ENCODE measurements at places on chromosomes 1 and 21.

GRCh38 chr1:85124091-85124490, 75.8 kb upstream of the MCOLN3 start:
- no peak for DNase-seq

GRCh38 chr1:183936791-183937190, 100.7 kb downstream of the COLGALT2 start:
- no peak for DNase-seq

DNA sequence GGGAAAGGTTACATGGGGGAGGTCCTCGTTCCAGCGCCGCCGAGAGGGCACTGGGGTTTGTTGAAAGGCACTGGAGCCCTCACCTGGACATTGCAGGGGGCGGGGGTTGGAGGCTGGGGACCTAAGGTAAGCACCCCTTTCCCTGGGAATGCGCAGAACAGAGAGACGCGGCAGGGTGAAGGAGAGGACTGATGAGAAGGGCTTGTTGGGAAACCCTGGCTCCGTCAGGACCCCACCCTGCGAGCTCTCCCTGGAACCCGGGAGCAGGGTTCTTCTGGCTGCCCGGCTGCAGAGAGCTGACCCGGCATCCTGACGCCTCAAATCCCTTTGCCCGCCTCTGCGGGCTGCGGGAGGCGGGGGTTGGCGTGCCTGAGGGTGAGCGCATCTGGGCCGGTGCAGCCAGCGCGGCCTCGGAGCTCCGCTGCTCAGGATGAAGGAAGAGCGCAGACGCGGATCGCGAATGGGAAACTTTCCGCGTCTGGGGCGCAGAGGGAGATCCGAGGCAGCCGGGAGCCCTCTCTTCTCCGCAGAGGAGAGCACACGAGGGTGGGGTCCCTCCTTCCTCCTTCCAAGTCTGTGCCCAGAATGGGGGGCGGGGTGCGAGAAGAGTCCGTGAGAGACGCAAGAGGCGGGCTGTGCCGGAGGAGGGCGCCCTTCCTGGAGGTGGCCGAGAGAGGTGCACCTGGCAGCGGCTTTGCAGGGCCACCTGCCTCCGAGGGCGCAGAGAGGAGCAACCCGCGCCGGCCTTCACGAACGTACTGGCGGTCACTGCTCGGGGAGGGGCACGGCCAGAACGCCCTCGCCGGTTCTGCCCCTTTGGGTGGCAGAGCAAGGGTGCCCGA, 2.4 kb downstream of the IGSF21 start:
- no peak for DNase-seq

DNA sequence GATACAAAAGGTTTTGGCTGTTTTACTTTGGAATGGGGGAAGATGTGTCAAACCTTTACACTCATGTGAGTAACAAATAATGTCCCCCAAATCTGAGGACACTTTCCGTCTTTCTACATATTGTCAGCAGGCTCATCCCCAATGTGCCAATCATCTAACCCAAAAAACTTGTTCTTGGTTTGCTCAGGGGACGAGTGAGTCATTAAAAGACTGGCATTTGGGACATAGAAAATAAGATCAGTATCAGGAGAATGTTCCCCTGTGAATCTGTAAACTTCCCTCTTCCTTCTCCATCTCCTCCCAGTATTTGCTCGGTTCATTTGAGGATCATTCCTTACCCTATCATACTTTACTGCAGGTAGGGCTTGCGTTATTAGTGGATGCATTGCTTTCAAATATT, 194.1 kb upstream of the RUNX1 start:
- DNase-seq = no peak

DNA sequence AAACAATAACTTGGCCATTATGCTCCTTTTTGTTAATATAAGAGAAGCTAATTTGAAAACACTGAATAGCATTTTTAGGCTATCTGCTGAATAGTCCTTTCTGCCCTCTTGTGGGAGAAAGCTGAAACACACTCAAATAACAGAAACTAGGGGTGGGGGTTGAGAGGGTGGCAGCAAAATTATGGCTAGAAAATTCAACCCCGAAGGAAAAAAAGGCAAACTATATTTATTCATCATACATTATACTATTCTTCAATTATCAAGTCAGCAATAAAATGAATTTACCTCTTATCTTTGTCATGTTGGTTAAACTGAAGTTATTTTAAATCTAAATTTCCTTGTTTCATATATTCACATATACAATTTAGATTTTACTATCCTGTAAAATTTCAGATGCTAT, 255.9 kb downstream of the FAF1 start:
- no peak for DNase-seq

- no peak for DNase-seq
Measured at GRCh38 chr1:32339363-32339978, 3.4 kb upstream of the MARCKSL1 start.

GRCh38 chr1:240044620-240045019, 47.1 kb upstream of the FMN2 start:
- DNase-seq = no peak

GRCh38 chr21:46029186-46029924, 47.8 kb downstream of the COL6A1 start:
- no peak for DNase-seq

DNA sequence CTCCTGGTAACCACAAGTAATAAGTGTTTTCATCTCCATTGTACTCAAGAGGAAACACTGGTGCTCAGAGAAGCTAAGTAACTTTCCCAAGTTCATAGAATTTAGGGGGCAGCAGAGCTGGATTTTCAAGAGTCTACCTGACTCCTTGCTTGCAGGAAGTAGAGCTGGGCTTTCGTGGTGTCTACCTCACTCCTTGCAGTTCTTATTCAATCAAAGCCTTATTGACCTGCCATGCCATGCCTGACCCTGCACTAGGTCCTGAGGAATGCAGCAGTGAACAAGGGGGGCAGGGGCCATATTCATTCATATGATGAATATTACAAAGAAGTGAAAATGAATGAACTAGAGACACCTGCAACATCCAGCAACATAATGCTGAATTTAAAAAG, 93.3 kb downstream of the GLIS1 start:
- no peak for DNase-seq

DNA sequence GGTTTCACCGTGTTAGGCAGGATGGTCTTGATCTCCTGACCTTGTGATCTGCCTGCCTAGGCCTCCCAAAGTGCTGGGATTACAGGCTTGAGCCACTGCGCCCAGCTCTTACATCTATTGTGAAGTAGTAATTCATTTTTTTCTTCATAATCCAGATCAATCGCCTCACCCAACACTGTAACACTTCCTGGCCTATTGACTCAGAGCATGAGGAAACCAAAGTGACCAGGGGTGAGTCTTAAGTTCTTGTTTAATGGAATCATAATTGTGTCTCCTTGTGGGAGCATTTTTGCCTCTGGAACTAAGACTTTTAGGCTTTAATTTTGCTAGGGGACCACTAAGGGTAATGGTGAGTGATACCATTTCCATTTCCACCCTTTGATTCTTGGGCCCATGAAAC, 27.4 kb downstream of the TNFSF18 start:
- DNase-seq = no peak

GRCh38 chr1:112718691-112719418, 3.7 kb upstream of the PPM1J start:
- no peak for DNase-seq

GRCh38 chr21:44529503-44530125, 10.4 kb downstream of the KRTAP10-1 start:
- no peak for DNase-seq

DNA sequence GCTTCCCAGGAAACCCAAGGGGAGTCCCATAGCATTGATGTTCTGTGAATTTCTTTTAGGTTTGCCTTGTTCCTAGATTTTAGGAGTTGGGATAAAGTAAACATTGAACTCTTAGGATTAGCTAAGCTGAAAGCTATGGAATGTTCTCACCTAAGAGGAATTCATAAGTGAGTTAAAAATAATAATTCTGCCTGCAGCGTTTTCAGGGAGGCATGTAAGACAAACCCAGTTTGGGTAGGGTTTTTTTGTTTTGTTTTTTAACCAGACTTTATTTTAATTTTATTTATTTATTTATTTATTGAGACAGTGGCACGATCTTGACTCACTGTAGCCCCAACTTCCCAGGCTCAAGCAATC, 28.9 kb upstream of the CD101 start:
- DNase-seq = no peak

GRCh38 chr21:35106246-35106835, 57.2 kb upstream of the RUNX1 start:
- no peak for DNase-seq

GRCh38 chr1:82318265-82318664, 517.5 kb downstream of the ADGRL2 start:
- DNase-seq = no peak

GRCh38 chr1:245923215-245923614, 583.9 kb downstream of the SMYD3 start:
- no peak for DNase-seq

- no peak for DNase-seq
Measured at GRCh38 chr1:151511636-151512215, 539 bp downstream of the CGN start.

- DNase-seq = no peak
Measured at GRCh38 chr1:156106624-156107488, 7.7 kb upstream of the LMNA start.

DNA sequence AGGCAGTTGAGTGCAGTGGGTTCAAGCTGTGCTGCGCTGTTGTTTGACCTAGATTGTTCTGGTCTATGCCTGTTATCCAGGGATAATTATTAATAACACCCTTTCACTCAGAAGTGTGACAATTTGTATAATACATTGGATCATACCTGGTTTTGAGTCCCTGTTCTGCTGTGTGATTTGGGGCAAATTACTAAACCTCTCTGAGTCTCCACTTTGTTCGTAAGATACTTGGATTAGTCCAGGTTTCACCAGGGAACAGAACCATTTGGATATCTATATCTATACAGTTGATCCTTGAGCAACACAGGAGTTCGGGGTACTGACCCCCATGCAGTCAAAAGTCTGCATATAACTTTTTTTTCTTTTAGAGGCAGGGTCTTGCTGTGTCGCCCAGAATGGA, 2.3 kb downstream of the NENF start:
- no peak for DNase-seq

- DNase-seq = no peak
Measured at GRCh38 chr1:221187174-221187573, 307.9 kb downstream of the HLX start.

DNA sequence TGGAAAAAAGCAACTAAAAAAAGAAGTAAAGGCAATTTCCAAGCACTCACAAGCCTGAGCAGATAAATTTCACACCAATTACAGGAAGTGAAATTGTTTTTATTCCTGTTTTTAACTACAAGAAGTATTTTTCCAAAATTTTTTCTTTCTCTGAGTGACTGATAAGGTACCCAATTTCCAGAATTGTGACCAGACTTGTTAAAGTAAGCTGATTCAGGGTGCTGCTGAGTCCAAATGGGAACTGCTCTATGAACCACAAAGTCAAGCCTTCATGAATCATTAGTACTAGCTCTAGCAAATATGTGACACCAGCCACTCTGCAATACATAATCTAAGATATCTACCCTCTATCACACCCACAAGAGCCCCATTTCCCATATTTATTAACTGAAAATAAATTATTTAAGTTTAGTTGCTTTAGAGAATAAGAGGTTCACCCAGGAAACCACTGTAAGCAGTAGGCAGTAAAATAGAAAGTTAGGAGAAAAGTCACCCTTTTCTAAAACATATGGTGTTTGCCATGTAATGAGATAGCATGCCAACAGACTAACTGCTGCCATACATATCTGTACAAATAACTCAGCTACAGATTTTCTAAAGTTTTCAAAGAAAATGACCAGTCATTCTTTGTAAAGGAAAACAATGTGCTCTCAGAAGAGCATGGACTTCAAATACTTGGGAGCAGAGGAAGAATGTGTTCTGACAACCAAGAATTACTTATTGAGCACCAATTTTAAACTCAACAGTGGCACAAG, 43.1 kb upstream of the TNFSF18 start:
- no peak for DNase-seq

GRCh38 chr1:67675800-67676199, 9.2 kb upstream of the GADD45A start:
- DNase-seq = no peak

GRCh38 chr1:24216276-24217074, 29.4 kb upstream of the IFNLR1 start:
- DNase-seq = no peak

GRCh38 chr1:233440951-233441401, 113.5 kb downstream of the MAP3K21 start:
- no peak for DNase-seq

- DNase-seq = no peak
Measured at GRCh38 chr1:157142201-157142600, 4.0 kb upstream of the ETV3 start.

- no peak for DNase-seq
Measured at GRCh38 chr1:240827786-240828185, 215.8 kb upstream of the GREM2 start.

GRCh38 chr1:55154616-55155015, 60.5 kb downstream of the USP24 start:
- DNase-seq = no peak

DNA sequence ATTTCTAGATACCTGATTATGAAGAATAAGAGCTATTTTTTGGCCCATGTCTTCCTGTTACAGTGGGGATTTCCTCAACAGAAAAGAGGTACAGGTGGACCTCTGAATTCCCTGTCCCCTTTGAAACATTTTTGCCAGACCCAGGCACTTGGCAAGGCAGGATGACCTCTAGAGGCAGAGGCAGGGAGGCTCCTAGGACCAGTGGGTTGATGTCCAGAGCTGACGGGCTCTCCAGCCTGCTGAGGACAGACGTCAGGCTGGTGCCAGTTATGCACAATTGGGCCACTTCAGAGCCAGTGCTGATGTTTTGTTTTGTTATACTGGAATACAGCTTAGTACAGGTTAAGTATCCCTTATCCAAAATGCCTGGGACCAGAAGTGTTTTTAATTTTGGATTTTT, 18.5 kb upstream of the A3GALT2 start:
- DNase-seq = no peak

- no peak for DNase-seq
Measured at GRCh38 chr1:26083208-26083607, 15.8 kb upstream of the TRIM63 start.

DNA sequence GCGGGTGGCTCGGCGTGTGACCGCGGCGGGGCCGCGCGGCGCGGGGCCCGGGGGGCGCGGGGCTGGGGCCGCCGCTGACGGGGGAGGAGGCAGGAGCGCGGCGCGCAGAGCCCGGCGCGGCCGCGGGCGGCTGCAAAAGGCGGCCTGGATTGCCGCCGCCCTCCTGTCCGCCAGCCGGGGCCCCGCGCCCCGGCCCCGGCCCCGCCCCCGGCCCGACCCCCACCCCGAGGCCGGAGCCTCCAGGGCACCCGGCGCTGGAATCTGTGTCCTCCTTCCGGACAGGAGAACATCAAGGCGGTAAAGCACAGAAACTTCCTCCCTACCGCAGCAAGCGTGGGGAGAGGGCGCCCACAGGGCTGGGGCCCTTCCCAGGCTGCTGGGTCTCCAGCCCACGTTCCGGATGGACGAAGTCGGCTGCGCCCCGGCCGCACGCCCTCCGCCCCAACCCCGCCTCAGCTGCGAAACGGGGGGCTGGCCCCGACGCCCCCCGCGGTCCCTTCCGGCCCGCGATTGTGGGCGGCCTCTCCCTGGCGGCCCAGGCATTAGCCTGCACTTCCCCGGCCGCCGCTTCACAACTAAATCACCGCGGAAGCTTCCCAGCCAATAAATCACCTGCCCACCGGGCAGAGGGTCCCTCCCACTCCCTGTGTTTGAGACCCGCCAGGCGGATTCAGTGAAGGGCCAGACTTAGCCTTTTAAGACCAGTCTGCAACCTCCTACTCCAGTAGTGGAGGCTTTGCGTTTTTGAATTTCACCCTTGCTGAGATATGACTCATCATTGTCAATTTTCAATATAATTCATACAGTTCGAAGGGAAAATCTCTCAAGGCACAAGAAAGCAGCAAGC, 106.0 kb downstream of the SLC45A1 start:
- no peak for DNase-seq

GRCh38 chr1:220803401-220804201, 16.9 kb downstream of the MTARC1 start:
- no peak for DNase-seq

- no peak for DNase-seq
Measured at GRCh38 chr1:226972931-226973330, 32.8 kb downstream of the COQ8A start.
